Osteoblast (primary cell): ENCODE measurements at places on chromosomes 1 and 21.

DNA sequence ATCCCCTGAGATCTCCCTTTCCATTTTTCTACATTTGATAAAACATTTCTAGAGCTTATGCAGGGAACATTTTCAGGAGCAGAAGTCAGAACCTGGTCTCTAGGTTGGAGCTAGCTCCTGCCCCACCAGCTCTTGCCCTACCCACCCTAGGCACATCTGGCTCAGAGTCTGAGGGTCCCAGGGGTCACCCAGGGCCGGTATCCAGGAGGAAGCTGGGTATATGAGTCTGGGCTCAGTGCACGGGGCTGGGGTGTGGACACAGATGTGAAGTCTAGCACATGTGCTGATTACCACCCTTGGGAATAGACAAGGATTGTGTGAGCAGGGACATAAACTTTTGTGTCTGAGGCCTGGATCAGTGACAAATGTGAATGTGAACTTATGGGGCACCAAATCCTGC is 95.4 kb downstream of the MATN1 start:
- no peak for DNase-seq
- H3K4me3 ChIP-seq, result no peak overlapping the region
- no peaks in the 10 kb centered on the region for H3K4me1 ChIP-seq
- no peaks in the 10 kb centered on the region for H3K36me3 ChIP-seq

- DNase-seq, result no peak
- H3K36me3 ChIP-seq, result no peaks in the 10 kb centered on the region
- no peak overlapping the region for H3K27ac ChIP-seq
- no peak overlapping the region for H3K4me3 ChIP-seq
These were observed 54.7 kb upstream of the NRIP1 start for GRCh38 chr21:15119486-15119885.

DNA sequence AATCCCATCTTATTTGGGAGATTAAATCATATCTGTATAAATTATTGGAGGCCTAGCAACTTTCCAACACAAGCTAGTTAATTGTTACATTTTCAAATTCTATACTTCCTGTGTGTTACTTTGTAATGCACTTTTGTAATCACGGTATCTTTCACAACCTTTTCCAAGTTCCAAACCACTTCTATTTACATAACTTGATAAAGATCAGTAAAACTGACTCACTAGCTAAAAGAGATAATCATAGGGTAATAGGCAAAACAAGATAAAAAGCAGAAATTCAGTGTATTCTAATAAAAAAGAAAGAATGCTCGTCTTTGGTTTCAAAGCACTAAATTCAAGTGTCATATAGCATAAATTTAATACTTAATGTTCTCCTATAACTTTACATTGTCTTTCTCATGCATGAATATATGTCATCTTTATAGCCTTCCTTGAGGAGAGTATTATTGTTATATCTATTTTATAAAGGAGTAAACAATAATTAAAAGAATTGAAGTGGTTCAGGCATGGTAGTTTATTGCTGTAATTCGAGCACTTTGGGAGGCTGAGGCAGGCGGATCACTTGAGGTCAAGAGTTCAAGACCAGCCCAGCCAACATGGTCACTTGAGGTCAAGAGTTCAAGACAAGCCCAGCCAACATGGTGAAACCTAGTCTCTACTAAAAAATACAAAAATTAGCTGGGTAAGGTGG is 66.4 kb downstream of the RGS13 start:
- H3K4me1 ChIP-seq, result peaks cover 30% of the 10 kb centered on the region
- no peaks in the 10 kb centered on the region for H3K36me3 ChIP-seq
- H3K4me3 ChIP-seq, result no peak overlapping the region
- no peak for DNase-seq

GRCh38 chr21:39971956-39972355 is 104.7 kb downstream of the PCP4 start:
- no peaks in the 10 kb centered on the region for H3K27me3 ChIP-seq
- no peaks in the 10 kb centered on the region for H3K4me1 ChIP-seq
- no peak for DNase-seq
- H3K27ac ChIP-seq, result no peak overlapping the region

DNA sequence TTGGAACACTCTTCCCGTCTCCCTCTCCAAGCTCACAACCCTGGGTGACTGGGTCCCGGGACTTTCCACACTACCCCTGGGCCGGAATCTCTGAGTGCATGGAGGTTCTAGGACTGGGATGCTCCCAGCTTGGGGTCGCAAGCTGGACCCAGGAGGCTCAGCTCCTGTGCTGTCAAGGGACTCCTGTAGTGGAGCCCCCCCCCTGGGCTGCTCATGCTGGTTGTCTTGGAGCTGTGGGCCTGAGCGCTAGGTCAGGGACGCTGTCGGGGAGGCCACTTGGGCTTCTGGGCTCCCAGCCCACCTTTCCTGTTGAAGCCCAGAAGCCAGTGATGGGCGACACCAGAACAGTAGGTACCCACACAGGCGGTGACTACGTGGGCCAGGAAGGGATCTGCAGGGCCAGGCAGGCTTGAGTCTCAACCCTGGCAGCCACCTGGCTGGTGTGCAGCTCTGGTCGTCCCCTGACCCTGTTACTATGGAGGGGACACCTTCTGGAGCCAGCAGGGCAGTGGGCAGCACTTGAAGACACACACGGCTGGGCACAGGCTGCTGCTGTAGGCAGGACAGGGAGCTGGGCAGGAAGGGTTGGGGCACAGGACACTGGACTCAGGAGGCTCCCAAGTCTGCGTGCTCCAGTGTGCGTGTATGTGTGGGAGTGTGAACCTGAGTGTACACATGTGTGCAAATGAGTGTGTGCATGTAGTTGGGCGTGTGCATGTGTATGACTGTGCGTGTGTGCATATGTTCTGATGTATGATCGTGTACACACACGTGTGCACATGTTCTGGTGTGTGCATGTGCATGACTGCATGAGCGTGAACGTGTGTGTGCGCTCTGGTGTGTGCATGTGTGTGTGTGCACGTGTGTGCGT is 3.0 kb downstream of the MMEL1 start:
- DNase-seq, result peak; percentile 69
- no peaks in the 10 kb centered on the region for H3K36me3 ChIP-seq
- H3K4me3 ChIP-seq, result no peak overlapping the region
- H3K27me3 ChIP-seq, result peaks cover 24% of the 10 kb centered on the region

DNA sequence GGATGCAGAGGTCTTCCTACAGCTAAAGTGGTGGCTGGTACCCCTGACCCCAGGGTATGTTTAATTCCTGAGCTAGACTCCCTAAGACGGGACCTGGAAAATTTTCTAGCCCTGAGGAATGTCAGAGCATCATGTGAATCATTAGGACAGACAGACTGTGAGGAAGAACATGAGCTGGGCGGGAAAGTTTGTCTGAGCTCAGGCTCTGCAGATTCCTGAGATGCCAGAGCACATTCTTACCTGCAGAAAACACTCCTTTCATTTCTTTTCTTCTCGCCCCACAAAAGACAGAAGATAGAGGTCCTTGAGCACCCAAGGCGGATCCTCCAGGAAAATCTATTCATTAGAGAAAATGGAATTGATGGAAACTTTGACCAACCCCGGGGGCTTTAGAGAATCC is 6.5 kb downstream of the CAPN2 start:
- no peak for DNase-seq
- H3K4me1 ChIP-seq, result peaks cover 72% of the 10 kb centered on the region
- H3K27ac ChIP-seq, result peak overlapping the region; percentile 87
- peaks cover 80% of the 10 kb centered on the region for H3K36me3 ChIP-seq
- H3K4me3 ChIP-seq, result no peak overlapping the region

DNA sequence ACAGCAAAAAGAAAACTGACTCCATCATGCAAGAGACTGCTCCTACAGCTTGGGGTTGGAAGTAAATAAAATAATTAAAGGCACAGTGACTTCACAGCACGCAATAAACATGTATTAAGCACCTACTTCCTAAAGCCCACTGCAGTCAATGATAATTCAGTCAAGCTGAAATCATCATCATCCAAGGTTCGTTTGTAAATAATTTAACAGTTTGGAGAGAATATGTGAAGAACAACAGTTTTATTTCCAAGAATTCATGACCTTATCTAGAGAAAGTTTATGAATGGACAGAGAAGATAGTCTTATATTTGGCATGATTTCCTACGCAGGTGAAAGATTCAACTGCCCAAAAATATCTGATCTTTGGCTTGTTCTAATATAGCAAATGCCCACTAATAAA is 86.8 kb downstream of the SMYD3 start:
- H3K4me3 ChIP-seq, result no peak overlapping the region
- no peaks in the 10 kb centered on the region for H3K36me3 ChIP-seq
- no peaks in the 10 kb centered on the region for H3K27me3 ChIP-seq
- DNase-seq, result peak; percentile 37
- H3K4me1 ChIP-seq, result peaks cover 27% of the 10 kb centered on the region

DNA sequence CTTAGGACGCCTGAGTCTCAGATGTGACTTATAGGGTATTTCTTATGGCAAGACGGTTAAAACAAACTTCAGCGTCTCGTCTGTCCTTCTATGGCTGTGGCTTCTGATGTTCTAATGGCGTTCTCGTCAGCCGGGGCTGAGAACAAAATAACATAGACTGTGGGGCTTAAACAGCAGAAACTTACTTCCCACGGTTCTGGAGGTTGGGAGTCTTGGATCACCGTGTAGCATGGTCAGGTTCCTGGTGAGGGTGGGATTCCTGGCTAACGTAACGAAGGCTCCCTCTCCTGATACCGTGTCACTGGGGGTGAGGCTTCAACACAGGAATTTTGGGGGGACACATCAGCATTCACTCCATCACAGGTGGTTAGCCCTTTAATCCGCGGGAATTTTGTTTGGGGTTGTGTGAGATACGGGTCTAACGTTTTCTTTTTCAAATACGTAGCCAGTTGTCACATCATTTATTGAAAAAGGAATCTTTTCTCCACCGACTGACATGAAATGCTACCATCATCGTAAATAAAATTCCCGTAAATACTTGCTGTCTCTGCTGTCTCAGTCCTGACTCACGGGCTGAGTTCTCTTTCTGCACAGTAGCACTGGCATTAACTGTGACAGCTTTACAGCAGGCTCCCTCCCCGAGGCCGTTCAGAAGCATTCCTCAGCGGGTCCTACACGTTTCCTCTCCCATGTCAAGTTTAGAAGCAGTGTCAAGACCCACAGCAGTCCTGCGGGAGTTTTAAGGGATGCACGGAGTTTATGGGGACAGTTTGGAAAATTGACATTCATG is 8.1 kb upstream of the POFUT2 start:
- H3K27ac ChIP-seq, result peak overlapping the region; percentile 100
- peak overlapping the region; percentile 25 for H3K4me3 ChIP-seq
- H3K4me1 ChIP-seq, result peaks cover 39% of the 10 kb centered on the region
